Dermis blood vessel endothelial cell (primary cell): ENCODE measurements at places on chromosomes 4 and X.

GRCh38 chr4:76526585-76526990 lies 91.6 kb downstream of the SHROOM3 start:
- peak; percentile 23 for DNase-seq

DNA sequence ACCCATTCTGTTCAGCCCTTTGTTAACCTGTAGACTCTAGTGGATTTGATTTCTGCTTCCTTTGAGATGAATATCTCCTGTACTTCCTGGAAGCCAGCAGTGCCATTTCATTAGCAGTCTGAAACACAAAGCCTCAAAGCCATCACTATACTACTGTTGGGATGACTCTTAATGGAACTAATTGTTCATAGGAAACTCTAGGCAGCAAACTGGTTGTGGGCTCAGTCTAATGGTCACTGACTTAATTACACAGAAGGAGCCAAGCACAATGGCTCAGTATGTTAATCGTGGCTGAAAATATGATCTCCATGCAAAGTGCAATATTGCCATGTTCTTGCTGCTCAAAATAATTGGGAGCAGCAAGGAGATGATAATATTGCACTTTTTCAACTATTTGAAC lies 262.3 kb downstream of the ARHGAP24 start:
- no peak for DNase-seq

GRCh38 chr4:123166023-123166422 lies 230.6 kb upstream of the SPRY1 start:
- no peak for DNase-seq

GRCh38 chrX:38649674-38650647 lies 88.6 kb downstream of the TSPAN7 start:
- no peak for DNase-seq

DNA sequence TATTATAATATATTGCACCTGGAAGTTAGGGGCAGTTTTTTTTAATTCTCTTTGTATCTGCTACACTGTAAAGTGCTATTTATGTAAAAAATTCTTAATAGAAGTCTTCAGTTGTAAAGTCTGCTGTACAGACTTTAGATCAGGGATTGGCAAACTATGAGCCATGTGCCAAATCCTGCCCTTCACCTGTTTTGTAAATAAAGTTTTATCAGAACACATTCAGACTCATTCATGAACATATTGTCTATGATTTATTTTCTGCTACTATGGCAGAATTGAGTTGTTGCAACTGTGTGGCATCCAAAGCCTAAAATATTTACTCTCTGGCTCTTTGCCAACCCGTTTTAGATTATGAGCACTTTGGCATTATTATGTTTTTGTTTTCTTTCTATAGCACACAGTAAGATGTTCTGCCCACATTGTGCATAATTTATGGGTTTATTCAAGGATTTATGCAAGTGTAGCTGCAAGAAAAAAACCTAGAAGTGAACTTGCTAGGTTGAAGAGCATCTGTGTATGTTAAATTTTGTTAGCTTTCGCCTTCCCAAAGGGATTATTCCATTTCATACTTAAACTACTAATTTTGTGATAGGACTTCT lies 56.9 kb downstream of the CLCN3 start:
- DNase-seq, result no peak

DNA sequence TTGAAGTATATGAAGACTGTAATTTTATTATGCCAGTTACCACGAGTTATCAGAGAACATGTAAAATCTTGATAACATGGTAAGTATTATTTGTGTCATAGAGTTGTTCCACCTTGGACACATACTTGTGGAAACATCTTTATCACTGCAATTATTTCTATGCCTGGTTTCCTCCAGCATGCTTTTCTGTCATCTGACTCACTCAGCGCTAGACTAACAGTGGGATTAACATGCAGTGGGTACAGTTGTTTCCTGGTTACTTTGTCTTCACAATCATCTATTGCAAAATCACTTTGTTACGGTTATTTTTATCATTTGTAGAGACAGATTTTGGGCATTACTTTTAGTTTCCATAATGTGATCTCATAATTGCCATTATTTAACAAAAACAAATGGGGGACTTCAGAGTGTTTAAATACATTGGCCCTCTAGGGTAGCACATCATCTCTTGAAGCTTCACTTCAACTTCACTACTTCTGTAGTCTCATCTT lies at the start of gene STATH:
TSS of gene STATH (plus strand) at position 441 of the 491 bp plus-strand sequence. CDS start 2,472 bp downstream, outside the sequence.
- DNase-seq, result no peak

DNA sequence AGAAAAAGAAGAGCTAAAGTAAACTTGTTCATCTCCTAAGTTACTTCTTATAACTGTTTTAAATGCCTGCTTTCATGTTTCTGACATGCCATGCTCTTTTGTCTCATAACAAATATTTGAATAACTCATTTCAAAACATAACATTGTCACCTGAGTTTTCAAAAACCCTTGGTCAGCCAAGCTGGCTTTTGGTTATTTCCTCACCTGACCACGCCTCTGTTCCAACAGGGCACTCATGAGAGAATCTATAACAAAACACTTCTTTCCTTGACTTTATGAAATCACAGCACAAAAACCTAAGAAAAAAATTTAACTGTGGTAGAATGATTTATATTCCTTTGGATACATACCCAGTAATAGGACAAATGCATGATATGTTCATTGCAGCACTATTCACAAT lies 172.9 kb upstream of the GALNT7 start:
- no peak for DNase-seq

- DNase-seq, result peak; percentile 66
These were observed 13.8 kb downstream of the MAD2L1 start for GRCh38 chr4:120052856-120053255.

- no peak for DNase-seq
These were observed 31.3 kb downstream of the EMCN start for GRCh38 chr4:100486496-100486895.

DNA sequence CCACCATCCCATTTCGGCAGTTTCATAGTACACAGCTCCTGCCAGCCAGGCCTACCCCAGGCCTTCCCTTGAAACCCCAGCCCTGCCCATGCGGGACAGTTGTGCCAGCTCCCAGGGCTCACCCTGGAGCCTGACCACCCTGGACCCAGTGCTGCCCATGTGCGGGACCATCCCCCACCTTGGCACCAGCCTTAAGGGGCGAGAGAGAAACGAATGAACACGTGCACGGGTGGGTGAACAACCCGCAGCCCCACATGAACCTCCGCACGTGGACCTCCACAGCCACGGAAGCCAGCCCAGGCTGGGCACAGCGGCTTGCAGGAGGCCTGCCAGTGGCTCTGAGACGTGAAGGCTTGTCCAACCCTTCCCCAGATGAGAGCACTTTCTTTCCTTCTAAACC lies 76.0 kb upstream of the MXD4 start:
- DNase-seq, result no peak

DNA sequence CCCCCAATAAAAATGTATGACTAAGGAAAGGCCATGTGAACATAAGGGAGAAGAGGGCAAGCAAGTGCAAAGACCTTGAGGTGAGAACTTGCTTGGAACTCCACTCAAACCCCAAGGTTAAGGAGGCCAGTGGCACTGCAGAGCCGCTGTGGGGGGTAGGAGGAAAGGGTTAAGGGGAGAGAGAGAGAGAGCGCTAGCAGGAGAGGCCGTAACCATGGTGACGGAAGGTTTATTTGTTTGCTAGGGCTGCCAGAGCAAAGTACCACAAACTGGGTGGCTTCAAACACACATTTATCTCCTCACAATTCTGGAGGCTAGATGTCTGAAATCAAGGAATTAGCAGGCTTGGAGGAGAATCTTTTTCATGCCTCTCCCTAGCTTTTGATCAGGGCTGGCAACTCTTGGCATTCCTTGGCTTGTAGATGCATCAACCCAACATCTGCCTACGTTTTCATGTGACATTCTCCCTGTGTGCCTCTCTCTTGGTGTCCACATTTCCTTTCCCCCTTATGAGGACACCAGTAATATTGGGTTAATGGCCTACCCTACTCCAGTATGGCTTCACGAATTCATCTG lies 35.2 kb downstream of the SMIM20 start:
- no peak for DNase-seq

- DNase-seq, result no peak
These were observed 66.6 kb downstream of the BANK1 start for GRCh38 chr4:101857176-101857575.

GRCh38 chr4:102217345-102217744 lies 127.9 kb downstream of the SLC39A8 start:
- no peak for DNase-seq

GRCh38 chr4:80192937-80193336 lies 4.4 kb upstream of the PRDM8 start:
- no peak for DNase-seq

- no peak for DNase-seq
These were observed 760 bp downstream of the TRMT2B start for GRCh38 chrX:101051153-101051548.

DNA sequence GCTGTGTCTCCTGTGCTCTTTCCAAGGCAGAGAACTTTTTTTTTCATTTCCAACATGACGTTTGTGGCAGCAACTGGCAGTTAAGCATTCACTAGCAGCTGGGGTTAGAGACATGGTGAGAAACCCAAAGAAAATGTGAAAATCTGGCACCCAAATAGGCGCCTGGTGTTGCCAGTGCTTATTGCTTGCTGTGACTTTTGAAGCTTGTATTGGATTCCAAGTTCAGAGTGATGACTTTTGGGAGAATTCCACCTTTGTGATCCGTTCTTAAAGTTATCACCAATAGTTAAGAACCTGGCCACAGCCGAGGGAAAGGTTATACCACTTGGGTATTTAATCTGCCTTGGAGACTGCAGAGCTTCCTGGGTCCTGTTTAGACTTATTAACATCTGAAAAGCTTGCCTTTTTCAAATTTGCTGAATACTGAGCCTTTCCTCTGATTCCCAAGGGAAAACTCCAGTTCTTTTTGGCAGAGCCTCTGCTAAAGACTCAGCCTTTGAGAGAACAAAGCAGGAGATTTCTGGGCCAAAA lies 101.0 kb downstream of the OPHN1 start:
- DNase-seq, result no peak

DNA sequence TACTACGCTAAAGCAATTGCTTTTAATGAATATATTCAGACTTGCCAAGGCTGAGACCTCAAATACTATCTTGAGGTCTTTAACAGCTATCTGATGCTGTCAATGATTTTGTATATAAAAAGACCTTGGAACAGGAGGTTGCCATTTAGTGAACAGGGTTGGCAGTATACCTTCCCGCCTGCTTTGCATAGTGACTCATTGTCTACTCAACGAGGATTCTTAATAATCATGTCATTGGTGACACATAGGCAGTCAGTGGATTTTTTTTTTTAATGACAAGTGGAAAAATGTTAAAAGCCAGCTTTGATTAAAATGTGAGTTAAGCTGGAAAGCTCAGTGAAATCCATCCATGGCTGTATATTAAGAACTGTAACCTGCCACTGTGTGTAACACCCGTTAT lies 164.0 kb downstream of the ASMT start:
- DNase-seq, result no peak

DNA sequence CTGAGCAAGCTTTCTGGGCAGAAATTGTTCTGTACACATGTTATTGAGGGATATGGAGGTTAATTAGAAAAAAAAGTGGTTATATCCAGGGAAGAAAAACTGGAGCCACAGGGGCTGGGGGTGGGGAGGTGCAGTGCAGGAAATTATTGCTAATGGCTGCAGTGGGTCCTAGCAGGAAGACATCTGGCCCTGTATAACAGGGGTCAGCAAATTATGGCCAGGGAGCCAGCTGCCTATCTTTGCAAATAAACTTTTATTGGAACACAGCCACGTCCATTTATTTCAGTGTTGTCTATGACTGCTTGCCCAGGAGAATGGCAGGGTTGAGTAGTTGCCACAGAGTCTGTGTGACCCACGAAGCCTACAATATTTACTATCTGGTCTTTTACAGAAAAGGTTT lies 23.4 kb upstream of the PRPS2 start:
- peak; percentile 23 for DNase-seq

DNA sequence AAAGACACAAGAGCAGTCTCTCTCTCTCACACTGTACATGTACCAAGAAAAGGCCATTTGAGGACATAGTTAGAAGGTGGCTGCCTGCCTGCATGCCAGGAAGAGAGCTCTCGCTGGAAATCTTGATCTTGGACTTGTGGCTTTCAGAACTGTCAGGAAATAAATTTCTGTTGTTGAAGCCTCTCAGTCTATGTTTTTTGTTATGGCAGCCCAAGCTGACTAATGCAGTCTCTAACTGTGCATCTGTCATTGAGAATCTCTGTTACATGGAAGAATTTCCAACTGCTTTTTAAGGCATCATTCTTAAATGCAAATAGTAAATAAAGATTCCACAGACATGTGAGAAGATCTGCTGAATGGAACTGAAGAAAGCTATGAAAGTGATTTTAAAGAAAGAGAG lies 198.3 kb downstream of the PCDH10 start:
- DNase-seq, result no peak

DNA sequence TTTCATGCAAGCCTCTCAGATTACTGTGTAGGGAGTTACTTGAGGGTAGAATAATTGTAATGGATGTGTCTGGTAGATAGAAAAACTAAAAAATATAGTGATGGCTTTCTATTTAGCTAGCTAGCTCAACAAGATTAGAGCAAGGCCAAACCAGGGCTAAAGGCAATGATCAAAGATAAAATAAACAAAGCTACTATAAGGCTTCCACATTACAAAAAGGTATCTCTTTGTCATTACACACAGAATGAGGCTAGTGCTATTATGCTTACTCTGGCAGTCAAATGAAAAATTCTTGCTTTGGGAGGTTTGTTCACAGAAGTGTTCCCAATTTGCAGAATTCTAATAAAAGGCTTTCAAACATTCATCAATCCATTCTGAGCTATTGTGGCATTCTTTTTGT lies 121.6 kb upstream of the HTR2C start:
- DNase-seq, result no peak

DNA sequence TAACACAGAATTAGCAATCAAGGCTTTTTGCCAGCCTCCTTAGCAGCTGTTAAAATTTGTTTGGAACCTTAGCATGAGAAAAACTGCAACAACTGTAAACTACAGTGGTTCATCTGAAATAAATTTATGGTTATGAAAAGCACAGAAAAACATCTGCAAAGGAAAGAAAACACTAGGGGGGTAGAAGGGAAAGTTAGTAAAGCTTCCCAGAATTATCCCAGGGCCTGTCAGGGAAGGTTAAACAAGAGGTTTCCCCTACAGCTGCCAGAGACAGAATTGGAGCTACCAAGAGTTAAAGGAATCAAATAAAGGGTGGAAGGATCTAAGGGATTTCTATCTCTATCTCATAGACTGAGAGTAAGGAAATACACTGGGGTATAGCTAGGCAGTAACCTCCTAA lies 234.7 kb upstream of the DIAPH2 start:
- DNase-seq, result no peak

- DNase-seq, result peak; percentile 30
These were observed 75.6 kb downstream of the REPS2 start for GRCh38 chrX:17021851-17022604.

GRCh38 chr4:163568843-163569242 lies 74.4 kb downstream of the TMA16 start:
- DNase-seq, result no peak

DNA sequence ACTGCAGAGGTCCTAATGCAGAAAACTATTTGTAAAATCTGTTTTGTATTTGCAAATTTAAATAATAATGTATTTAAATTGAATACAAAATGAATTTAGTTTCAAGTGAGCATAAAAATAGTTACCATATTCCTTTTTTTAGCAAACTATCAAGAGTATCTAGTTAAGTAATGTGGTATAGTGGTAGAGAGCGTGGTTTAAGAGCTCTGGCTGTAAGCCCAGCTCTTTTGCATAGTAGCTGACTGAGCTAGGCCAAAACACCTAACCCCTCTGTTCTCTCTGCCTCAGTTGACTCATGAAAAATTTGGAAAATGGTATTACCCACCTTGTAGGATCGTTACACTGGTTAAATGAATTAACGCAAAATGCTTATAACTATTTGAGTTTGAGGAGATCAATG lies 18.1 kb upstream of the ADAD1 start:
- no peak for DNase-seq

- DNase-seq, result no peak
These were observed 89.7 kb downstream of the PDHA2 start for GRCh38 chr4:95929448-95930064.
